Fibroblast of lung (primary cell): ENCODE measurements at places on chromosomes 13 and 19. TPM values are rescaled to one million over a fixed set of nuclear protein-coding genes. Genes with fewer than 3 reads are reported as not detected.

ADGRE3 gene
- not detected in 2 replicates for total RNA-seq

SMIM44 gene
- not detected in 2 replicates for total RNA-seq

PRR20D gene
- total RNA-seq = not detected in 2 replicates

BEST2 gene
- total RNA-seq = not detected in 2 replicates

TICAM1 gene
- total RNA-seq = 2.1 and 4.1 TPM in 2 replicates

KCTD4 gene
- total RNA-seq = under 0.01 TPM in 1 of 2 replicates, not detected in the other

PTH2 gene
- total RNA-seq = not detected in 2 replicates

GJA3 gene
- 0.26 and 0.33 TPM in 2 replicates for total RNA-seq

CGB3 gene
- total RNA-seq = not detected in 2 replicates

ATXN8OS gene
- total RNA-seq = not detected in 2 replicates

SCGB2B2 gene
- 0.50 TPM in 1 of 2 replicates, not detected in the other for total RNA-seq

BCL3 gene
- total RNA-seq = 10.8 and 20.6 TPM in 2 replicates

ZNF850 gene
- total RNA-seq = 1.2 and 1.8 TPM in 2 replicates

CRX gene
- not detected in 2 replicates for total RNA-seq

FPR1 gene
- not detected in 2 replicates for total RNA-seq

DMKN gene
- 14.2 and 29.3 TPM in 2 replicates for total RNA-seq

SCN1B gene
- 14.1 and 14.5 TPM in 2 replicates for total RNA-seq

NLRP11 gene
- total RNA-seq = under 0.01 TPM in 2 replicates

MISP3 gene
- total RNA-seq = 0.77 and 0.83 TPM in 2 replicates

CCDC122 gene
- total RNA-seq = 6.8 and 7.2 TPM in 2 replicates

LILRB1 gene
- not detected in 2 replicates for total RNA-seq

ZNF285 gene
- total RNA-seq = 5.0 and 5.6 TPM in 2 replicates

CLEC17A gene
- 0.17 TPM in 1 of 2 replicates, not detected in the other for total RNA-seq

CLDN10 gene
- total RNA-seq = not detected in 2 replicates

NLRP4 gene
- not detected in 2 replicates for total RNA-seq

LRRC25 gene
- 1.2 and 4.6 TPM in 2 replicates for total RNA-seq
